NCI-H2029 treated with DMSO at 0.1 percent for 48 hours (cell line): ENCODE measurements at places on chromosomes 12 and 14.

GRCh38 chr14:103065861-103066260, 8.5 kb upstream of the CDC42BPB start:
- no peak for DNase-seq

- no peak for DNase-seq
These were observed 1012.1 kb downstream of the BCL11B start for GRCh38 chr14:98259881-98260280.

- no peak for DNase-seq
These were observed 298.1 kb upstream of the RTL1 start for GRCh38 chr14:101201535-101202151.

DNA sequence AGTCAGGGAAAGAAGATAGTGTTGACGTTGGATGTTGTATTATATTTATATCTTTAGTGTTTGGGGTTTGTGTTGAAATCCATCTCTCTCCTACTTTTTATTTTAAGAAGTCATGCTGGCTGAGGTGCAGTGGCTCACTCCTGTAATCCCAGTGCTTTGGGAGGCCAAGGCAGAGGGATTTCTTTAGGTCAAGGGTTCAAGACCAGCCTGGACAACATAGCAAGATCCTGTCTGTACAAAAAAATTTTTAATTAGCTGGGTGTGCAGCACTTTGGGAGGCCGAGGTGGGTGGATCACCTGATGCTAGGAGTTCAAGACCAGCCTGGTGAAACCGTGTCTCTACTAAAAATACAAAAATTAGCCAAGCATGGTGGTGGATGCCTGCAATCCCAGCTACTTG, 23.9 kb downstream of the A2ML1 start:
- DNase-seq = no peak

GRCh38 chr14:71143381-71144290, 236.4 kb downstream of the PCNX1 start:
- DNase-seq = no peak

DNA sequence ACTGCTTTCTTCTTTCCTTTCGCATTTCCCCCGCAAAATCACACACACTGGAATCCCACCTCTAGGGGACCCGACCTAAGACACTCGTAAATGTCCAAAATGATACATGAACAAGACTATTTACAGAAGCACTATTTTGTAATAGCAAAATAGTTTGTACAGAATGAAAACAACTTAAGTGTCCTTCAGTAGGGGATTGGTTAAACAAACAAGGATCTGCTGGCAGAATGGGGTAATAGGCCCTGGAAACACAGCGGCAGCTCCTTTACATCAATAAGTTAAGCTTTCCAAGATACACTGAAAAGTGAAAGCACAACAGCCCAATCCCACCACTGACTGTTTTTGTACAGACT, 48.8 kb downstream of the LTBP2 start:
- no peak for DNase-seq

GRCh38 chr12:82954572-82954971, 267.9 kb downstream of the TMTC2 start:
- no peak for DNase-seq

DNA sequence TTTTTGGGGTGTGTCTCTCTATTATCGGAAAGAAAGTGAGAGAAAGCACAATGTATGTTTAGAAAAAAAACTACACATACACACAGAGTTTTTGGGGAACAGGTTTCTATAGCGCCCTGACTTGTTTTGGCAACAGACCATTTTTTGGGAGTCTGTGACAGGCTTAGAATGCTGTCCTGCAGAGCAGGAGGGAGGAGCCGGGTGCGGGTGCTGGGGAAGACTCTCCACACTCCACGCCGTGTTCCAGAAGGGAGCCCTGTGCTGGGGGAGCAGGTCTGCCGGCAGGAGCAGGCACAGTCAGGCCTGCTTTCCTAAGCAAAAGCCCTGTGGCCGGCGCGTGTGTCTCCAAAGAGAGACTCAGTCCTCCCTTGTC, 26.5 kb downstream of the CD9 start:
- DNase-seq = no peak

GRCh38 chr12:57089271-57090245, 644 bp downstream of the NAB2 start:
- no peak for DNase-seq

- DNase-seq = no peak
These were observed 92.7 kb downstream of the DIP2B start for GRCh38 chr12:50597200-50598195.

DNA sequence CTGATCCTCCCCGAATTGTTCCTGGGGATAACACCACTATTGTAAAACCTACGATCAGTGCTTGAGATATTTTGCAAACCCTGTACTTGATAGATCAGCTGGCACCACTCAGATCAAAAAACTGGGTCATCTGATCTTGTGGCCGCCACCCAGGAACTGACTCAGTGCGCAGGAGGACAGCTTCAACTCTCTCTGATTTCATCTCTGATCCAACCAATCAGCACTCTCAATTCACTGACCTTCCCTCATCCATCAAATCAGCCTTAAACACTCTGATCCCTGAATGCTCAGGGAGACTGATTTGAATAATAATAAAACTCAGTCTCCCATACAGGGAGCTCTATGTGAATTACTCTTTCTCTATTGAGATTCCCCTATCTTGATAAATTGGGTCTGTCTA, 4.2 kb upstream of the XPOT start:
- DNase-seq = peak; percentile 22

DNA sequence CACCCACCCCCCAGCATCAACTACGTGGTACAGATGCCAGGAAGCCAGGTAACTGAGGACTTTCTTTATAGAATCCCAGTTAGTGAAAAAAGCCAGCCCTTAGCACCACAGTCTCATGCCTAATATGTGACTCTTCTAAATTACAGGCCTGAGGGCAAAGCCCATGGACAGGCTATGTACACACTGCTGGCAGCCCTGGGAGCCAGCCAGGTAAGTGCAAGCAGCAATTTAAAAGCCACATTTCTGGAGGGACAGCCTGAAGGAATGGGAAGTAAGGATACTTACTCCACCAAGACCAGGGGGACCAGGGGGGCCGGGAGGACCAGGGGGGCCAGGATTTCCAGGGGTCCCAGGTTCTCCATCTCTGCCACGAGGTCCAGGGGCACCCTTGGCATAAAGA, 7.0 kb downstream of the COL2A1 start:
- no peak for DNase-seq

GRCh38 chr12:54549774-54550451, 512 bp downstream of the PDE1B start:
- no peak for DNase-seq

DNA sequence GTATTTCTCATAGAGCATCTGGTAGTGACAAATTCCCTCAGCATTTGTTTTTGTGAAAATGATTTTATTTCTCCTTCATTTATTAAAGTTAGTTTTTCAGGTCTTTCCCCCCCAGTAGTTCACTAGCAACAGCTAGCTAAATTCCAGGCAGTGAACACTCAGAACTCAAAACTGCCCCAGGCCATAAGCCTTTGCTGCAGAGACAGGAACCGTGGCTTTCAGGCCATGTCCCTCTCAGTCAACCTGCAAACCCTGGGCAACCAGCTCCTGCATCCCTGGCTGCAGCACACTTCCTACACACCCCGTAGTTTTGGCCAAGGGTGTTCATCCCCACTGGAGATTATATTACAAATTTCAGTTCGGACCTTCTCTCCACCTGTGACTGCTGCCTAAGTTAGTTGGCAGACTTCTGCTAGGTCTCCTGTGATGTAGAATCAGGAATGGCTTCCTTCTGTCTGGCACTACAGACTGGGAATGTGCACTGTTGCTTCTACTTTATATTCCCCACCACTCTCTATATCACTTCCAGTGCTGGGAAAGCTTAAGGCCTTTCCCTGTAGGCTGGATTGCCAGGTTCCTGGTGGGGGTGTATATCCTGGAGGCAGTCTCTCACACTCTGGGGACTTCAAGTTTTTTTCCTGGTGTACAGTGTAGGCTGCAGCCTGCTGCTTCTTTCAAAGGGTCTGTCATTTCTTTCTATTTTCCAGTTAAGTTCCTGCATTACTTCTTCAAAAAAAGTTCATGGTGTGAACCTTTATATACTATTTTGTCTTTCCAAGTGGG, 924.4 kb upstream of the LRFN5 start:
- no peak for DNase-seq

GRCh38 chr12:77689510-77690086, 141.1 kb upstream of the NAV3 start:
- no peak for DNase-seq

DNA sequence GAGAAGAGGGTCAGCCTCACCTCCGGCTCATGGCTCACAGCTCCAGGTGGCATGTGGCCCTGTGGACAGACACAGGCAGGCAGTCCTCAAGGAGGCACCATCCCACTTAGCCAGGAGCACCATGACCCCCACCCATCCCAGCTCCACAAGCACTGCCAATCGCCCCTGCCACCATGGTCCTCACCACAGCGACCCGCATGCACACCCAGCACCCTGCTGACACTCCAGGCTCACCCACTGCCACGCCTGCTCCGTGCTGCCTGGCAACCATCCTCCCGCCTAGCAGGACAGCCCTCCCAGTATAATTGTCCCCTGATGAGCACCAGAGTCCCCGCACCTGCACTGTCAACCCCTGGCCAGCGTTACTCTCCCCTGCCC, 50.9 kb downstream of the TRPV4 start:
- no peak for DNase-seq

DNA sequence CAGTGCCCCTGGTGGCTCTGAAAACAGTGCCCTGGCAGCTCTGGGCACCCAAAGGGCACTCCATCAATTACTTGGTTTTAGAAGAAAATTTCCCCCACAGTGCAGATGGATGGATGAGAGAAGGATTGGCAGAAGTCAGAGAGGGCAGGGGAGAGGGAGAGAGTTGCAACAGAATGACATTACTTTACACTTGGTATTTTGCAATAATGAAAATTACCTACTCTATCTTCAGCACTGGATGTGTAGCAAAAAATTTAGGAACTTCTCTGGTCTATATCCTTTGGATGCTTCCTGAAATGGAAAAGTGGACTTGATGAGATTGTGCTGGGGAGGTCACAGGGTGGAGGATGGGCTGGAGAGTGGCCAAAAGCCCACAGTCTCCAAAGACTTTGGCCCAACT, 193.2 kb downstream of the CHST11 start:
- no peak for DNase-seq

DNA sequence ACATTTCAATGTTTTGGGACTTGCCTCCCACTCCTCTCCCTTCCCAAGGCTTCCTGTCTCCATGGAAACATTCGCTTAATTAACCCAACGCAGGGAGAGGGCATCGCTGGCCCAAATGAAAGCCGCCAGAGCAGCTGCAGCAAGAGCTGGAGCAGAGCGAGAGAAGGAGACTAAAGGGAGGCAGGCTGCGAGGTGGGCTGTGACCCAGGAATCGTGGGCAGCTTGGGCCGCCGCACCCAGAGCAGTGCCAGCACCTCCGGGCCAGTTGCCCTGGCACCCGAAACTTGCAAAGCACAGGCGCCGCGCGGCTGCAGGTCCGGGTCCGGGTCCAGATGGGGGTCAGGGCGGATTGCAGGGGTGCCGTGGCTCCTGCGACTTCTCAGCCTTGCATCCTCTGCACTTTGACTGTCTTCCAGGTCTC, 43.5 kb upstream of the PTPRQ start:
- no peak for DNase-seq

DNA sequence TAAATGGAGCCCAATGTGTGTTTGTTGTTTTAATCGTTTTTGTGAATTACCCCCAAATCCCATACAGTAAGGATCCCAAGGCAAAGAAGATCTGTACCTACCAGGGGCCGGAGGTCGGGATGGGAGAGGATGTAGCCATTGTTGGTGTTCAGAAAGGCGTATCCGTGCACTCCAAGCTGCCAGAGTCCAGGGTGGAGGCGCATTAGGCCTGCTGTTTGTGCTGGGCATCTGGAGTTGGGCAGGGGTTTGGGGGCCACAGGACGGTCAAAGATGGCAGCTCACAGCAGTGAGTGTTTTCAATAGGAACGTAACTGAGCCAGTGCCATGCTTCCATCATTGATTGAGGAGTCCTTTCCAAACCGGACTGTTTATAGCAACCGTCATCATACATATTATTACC, 40.2 kb downstream of the CACNA2D4 start:
- DNase-seq = no peak

DNA sequence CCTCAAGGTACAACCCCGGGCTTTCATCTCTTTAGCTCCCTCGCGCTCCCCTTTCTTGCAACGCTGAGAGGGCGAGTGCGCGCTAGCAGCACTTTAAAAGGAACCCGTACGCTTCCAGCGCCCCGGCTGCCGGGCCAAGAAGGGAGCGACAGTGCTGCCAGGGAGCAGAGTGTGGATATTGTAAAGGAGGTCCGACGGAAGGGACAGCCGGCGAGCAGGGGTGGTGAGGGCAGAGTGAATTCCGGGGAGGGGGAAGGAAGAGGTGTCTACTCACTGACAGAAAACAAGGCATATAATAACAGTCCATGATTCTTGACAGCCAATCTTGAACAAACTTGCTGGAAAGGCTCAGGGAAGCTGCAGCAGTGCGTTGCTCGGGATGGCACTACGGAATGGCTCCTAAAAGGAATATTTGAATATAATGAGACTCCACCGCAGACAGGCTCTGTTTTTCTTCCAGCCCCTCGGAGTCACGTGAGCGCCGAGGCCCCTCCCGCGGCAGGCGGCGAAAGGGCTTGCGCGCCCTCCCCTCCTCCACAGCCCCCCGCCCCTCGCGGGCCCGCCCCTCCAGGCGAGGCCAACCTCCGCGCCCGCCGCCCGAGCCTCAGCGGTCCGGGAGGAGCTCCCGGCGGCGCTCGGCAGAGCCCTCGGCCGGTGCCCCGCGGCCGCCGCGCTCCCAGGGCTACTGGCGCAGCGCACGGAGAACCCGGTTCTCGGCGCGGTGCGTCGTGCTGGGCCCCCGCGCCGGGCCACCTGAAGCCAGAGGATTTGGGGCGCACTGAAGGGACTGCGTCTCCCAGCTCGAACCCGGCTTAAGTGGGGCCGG, 3.4 kb downstream of the BMP4 start:
- no peak for DNase-seq

GRCh38 chr14:98548071-98548686, 723.8 kb downstream of the BCL11B start:
- DNase-seq = no peak

GRCh38 chr12:116773276-116773731, 35.2 kb downstream of the RNFT2 start:
- no peak for DNase-seq

- DNase-seq = no peak
These were observed 10.0 kb upstream of the GPRC5A start for GRCh38 chr12:12881151-12881909.

- no peak for DNase-seq
These were observed 343.8 kb upstream of the NAV3 start for GRCh38 chr12:77486872-77487271.
